GM06990 (cell line): ENCODE measurements at places on chromosomes 4 and X.

DNA sequence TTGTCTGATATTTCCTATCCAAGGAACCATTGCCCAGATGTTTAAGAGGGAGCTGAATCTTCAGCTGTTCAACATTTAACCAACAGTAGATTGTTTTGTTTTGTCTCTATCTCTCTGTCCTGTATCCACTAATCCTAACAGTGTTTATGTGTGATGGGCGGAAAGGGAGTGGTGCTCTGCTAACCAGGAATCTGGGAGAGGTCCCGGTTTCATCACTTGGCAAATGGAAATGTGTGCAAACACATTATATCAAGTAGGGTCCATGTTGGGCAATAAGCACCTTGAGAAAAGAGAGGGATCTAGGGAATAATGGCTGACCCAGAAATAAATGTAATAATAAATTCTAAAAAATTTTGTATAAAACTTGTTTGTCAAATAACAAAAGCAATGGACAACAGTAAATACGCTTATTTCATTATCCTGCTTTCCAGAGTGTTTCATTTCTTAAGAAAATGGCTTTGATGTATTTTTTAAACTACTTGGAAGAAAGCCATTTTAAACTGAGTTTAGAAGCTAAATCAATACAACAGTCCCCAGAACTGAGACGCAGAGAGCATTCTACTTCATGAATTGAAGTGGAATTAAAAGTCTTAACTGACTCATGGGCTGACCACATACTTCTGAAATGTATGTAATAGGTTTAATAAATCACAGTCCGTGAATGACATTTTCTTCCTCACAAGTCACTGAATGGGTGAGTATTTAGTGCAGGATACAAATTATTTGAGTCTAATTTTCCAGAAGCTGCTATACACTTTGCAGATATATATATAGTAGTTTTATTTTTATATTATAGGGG is 55.8 kb downstream of the EMCN start:
- no peak for DNase-seq

DNA sequence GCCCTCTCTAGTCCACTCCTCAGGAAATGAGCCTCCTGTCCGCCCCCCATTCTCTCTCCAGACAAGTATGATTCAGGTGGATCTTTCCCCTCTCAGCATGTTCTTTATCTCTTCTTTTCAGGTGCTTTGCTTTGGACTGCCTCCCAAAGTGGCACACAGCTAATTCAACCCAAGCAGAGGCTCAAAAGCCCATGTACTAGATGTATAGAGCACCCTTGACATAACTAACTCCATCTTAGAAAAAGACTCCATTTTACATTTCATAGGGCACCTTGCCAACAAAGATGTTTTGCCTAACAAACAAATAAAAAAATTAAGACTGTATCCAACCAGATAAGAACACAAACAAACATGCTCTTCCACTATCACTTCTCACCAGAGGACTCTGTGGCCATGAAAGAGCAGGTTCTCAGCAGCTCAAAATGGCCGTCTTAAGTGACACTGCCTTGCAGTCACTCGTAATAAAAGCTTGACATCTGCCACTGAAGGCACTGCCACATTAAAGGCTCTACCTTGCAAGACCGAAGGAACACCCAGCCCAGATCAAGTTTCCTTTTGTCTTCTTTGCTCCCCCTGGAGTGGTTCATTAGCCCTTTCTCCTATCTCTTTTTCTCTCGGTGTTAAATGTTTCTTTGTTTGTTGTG is 84.9 kb upstream of the TAB3 start:
- no peak for DNase-seq

DNA sequence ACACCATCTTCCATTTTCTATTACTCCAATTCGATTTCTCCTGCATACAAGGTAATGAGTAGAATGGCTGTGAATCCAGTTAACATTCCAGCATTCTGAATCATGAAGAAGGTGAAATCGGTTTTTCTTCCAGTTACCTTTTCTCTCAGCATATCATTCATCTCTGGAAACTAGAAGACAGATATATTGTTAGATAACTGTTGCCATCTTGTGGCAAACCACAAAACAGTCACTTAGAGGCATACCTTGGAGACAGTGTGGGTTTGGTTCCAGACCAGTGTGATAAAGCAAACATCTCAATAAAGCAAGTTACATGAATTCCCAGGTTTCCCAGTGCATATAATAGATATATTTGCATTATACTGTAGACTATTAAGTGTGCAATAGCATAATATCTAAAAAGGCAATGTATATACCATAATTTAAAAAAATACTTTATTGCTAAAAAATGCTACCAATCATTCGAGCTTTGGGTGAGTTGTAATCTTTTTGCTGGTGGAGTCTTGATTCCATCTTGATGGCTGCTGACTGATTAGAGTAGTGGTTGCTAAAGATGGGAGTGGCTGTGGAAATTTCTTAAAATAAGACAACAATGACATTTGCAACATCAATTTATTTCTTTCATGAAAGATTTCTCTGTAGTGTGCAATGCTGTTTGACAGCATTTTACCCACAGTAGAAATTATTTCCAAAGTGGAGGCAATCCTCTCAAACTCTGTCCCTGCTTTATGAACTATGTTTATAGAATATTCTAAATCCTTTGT is 82.1 kb downstream of the SLC39A8 start:
- peak; percentile 18 for DNase-seq

GRCh38 chr4:184899261-184900134 is 73.7 kb upstream of the ACSL1 start:
- DNase-seq = no peak

DNA sequence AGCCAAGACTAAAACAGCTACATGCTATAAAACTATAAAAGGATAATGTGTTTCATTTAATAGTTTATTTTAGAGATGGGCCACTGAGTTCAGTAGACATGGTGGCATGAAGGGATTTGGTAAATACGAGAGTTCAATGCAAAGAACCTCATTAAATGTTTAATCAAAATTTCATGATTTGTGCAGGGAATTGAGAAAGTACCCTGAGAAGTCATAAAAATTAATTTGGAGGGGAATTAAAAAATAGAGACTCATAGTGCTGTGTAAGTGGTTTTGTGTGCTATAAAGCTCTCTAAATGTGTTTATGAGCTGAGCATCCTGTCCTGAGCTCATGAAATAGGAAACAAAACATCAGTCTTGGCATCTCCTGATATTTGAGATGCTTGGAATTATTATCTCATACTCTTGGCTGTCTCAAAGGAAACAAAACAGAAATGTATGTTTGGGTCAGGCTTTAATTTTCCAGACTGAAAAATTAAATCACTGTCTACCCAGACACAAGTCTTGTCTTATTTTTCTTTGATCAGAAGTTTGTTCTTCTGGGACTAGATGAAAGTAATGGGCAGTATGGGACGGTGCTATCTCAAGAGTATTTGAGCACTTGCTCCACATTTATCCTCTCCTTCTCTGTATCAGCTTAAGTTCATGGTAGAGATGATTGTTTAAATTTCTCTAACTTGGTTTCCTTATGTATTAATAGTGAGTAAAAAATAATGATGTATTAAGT is 38.0 kb upstream of the EMCN start:
- no peak for DNase-seq

DNA sequence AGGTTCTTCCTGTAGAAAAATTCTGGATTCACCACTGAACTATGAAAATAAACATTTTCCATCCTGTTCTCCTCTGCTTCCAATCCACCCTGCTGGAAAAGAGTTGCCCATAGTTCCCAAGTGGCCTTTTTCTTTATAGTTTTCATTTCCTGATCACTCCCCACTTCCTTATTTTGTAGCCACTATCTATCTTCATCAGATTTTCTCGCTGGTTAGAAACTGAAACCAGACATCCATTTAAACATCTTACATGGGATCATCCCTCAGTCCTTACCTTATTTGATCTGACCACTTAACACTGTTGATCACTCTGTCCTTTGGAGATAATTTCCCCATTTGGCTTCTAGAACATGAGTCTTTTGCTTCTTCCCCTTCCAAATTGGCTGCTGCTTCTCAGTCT is 42.2 kb upstream of the SCOC start:
- no peak for DNase-seq

- no peak for DNase-seq
Observed at GRCh38 chr4:1080961-1081688, 32.2 kb downstream of the RNF212 start.

GRCh38 chrX:111041018-111041462 is 55.0 kb upstream of the PAK3 start:
- DNase-seq = no peak

DNA sequence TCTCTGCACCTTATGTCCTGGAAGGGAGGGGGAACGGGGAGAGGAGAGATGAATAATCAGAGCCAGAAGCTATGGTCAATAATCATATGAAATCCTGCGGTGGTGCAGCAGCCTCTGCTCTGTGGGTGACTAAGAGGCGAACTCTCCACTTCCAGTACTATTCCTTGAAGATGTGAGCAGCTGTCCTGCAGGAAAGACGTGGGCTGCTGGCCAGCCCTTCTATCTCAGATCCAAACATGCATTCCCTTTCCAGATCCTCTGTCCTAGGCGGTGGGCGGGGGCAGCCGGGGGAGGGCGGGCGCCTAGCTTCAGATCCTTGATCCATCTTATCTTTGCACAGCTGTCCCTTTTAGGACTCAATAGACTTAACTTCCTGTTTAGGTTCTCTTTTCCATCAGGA is 34.5 kb downstream of the SPINK2 start:
- no peak for DNase-seq

GRCh38 chr4:82905205-82905604 is 4.7 kb downstream of the THAP9 start:
- DNase-seq = peak; percentile 59

- no peak for DNase-seq
Observed at GRCh38 chr4:106344647-106344970, 24.0 kb downstream of the GIMD1 start.

- no peak for DNase-seq
Observed at GRCh38 chrX:36116222-36116621, 196.7 kb downstream of the CFAP47 start.

DNA sequence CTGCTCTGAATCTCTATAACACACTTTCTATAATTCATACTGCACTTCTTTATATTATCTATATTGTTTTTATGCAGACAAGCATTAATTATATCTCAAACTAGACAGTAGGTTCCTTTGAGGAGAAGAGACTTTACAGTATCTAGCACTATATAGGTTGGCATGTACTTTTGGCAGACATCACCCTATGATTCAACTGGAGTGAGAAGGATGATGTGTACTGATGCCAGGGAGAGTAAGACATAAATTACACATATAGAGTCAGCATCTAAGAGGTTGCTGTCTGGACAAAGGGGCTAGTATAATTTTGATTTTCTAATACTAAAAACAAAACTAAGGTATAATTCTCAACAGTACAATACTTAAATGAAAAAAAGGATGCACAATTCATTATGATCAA is 5.1 kb upstream of the RBM41 start:
- no peak for DNase-seq

DNA sequence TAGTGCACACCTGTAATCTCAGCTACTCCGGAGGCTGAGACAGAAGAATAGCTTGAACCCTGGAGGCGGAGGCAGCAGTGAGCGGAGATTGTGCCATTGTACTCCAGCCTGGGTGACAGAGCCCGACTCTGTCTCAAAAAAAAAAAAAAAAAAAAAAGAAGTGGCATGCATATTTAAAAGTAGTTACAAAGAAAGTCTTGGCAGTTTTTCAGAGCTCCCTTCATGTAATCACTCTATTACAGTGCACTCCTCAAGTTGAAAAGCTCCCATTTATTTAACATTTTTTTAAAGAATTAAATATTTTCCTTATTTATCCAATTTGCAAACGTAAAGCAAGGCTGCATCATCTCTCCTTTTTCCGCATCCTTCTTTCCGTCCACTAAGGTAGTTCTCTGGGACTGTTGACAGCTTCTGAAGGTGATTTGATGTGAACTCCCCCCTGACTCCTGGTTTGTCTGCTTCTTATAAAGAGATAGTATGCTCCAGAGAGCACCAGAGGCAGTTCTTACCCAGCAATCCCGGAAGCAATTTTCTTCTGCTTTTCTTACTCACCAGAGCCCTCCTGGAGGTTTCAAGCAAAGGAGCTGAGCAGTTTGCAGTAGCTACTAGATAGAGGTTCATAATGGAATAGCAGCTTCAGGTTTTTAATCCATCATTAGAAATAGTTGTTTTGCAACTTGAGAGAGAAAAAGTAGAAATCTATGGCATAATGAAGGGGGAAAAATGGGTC is 151.0 kb downstream of the PALLD start:
- DNase-seq = no peak

- peak; percentile 68 for DNase-seq
Observed at GRCh38 chr4:7070729-7071511, 3.1 kb upstream of the GRPEL1 start.

- DNase-seq = no peak
Observed at GRCh38 chr4:29619168-29619567, 1101.0 kb upstream of the PCDH7 start.
